ENCODE measurements at places on chromosomes 5 and 9.

DNA sequence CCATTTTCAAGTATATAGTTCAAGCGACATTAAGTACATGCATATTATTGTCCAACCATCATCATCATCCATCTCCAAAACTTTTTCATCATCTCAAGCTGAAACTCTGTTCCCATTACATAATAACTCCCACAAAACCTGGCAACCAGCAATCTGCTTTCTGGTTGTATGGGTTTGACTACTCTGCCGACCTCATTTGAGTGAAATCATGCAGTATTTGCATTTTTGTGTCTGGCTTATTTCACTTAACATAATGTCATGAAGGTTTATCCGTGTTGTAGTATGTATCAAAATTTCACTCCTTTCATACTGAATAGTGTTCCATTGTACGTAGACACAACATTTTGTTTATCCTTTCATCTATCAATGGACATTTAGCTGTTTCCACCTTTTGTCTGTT, 74.8 kb downstream of the SGCD start:
- DNase-seq, result no peak

DNA sequence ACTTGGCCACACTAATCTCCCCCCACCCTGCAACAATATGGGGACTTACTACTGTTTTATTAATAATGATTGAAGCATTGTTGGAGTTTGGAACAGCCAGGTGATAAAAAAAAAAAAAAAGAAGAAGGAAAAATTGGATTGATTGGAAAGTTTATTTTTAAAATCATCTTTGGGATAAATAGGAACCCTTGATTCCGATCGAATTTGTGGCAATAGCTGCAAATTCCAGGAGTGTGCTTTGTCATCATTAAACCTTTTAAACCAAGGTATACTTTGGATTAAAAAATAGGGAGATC, 907 bp upstream of the NR2F1 start:
- no peak for DNase-seq

GRCh38 chr9:14907696-14908095, 2.5 kb downstream of the FREM1 start:
- DNase-seq, result no peak

- no peak for DNase-seq
Observed at GRCh38 chr5:174058433-174059122, 13.1 kb downstream of the NSG2 start.
